Stimulated activated CD8-positive, alpha-beta memory T cell treated with anti-CD3 and anti-CD28 coated beads, Interleukin-4, amount 100 ng/mL, for 1 hour (primary cell): ENCODE measurements at places on chromosomes 6 and 20.
A peak's percentile ranks its signal among the peaks of the same experiment; 100 is the strongest.

DNA sequence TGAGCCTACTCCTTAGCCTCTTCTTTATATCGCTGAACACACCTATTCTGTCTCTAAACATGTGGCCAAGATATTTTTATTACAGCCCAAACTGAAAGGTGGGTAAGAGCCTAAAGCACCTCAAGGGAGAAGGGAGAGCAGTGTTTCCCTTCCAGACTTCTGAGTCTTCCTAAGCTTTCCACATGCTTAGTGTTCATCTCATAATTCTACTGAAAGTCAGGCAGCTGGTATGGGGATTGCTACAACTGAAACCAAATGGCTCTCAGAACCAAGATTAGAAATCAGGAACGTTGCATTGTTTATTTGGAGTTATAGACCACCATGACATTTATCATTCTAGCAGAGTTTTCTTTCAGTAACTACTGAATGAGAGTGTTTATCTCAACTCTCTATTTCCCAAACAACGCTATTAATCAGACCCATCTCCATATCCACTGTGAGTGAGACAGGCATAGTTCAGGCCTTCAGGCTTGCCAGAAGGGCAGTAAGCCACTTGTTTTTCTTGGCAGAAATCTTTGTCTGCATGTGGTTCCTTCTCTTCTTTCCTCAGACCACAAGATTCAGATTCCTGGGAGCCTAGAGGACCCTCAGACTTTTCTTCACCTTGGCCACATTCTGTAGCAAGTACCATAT lies 22.8 kb downstream of the VGLL2 start:
- DNase-seq: no peak

GRCh38 chr6:71513036-71513435 lies 224.4 kb downstream of the OGFRL1 start:
- DNase-seq: no peak

- no peak for DNase-seq
Observed at GRCh38 chr6:129175066-129175465, 292.1 kb downstream of the LAMA2 start.

GRCh38 chr20:61117725-61118124 lies 134.3 kb upstream of the CDH4 start:
- no peak for DNase-seq

- no peak for DNase-seq
Observed at GRCh38 chr20:17828598-17829144, 128.9 kb downstream of the BANF2 start.

DNA sequence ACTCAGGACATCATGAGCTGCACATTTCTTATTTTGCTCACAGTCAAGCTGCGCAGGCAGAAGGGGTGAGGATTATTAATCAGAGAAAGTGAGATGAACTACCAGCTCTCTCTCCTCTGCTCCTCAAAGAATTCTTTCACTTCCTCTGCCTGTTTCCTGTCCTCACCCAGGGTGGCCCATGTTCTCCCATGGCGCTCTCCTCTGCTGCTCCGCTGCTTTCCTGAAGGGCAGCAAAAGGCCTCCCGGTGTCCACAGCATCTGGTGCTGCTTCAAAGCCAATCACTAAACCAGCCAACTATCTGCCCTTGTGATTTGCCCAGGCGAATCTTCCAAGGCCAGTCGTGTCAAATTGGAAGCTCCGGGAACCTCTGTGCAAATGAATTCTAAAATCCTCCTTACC lies 324.2 kb downstream of the TPBG start:
- no peak for DNase-seq

- no peak for DNase-seq
Observed at GRCh38 chr6:80442366-80442765, 335.9 kb downstream of the BCKDHB start.

GRCh38 chr20:11755071-11755841 lies 162.4 kb upstream of the BTBD3 start:
- no peak for DNase-seq

GRCh38 chr6:112029045-112029822 lies 24.7 kb upstream of the CCN6 start:
- DNase-seq: peak; percentile 28

DNA sequence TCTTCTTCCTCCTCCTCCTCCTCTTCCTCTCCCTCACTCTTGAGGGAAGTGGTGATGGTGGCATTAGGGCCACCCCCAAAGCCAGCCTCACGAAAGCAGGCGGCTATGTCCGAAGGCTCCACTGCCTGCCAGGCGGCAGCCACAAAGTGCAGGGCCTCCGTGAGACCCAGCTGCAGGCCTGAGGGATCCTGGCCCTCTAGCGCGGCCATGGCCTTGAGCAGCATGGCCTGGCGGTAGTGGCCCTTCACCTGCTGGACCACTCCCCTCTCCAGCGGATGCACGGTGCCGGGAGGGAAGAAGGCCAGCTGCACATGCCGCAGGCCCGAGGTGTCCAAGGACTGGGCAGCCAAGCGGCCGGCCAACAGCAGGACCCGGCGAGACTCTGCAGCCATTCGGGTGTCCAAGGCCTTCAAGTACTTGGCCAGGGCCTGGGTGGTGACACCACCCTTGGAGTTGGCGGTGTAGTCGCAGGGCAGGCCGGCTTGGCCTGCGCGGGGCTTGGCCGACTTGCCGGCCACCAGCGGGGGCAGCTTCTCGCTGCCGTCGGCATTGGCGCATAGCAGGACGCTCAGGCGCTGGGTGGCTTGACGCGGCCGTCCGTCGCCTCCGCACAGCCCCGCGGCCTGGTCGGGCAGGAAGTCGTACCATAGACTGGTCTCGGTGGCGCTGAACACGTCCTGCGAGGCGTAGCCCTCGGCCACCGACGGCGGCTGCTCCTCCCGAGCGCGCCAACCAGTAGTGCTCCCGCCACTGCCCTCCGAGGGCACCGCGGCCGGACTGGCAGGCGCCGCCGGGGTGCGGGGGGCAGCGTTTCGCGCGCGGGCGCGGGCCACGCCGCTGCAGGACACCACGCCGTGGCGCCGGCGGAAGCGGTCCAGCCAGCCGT lies 1.1 kb downstream of the CENPB start:
- DNase-seq: no peak

DNA sequence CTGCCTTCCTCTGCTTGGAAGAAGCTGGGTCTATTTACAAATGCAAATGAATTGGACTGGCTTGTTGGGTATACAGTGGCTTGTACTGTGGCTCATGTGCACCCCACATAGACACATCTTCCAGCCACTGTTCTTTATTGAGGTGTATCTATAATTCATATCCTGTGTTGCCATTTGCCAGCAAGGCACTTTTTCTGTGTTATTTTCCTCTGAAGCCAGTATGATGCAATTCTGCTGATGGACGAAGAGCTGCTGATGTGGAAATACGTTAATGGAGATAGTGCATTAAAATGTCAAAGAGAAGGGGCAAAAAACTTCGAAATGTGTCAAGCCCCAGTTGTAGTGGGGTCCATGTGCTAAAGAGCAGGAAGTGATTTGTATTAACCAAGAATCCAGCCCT lies 167.5 kb downstream of the TMEM242 start:
- no peak for DNase-seq

DNA sequence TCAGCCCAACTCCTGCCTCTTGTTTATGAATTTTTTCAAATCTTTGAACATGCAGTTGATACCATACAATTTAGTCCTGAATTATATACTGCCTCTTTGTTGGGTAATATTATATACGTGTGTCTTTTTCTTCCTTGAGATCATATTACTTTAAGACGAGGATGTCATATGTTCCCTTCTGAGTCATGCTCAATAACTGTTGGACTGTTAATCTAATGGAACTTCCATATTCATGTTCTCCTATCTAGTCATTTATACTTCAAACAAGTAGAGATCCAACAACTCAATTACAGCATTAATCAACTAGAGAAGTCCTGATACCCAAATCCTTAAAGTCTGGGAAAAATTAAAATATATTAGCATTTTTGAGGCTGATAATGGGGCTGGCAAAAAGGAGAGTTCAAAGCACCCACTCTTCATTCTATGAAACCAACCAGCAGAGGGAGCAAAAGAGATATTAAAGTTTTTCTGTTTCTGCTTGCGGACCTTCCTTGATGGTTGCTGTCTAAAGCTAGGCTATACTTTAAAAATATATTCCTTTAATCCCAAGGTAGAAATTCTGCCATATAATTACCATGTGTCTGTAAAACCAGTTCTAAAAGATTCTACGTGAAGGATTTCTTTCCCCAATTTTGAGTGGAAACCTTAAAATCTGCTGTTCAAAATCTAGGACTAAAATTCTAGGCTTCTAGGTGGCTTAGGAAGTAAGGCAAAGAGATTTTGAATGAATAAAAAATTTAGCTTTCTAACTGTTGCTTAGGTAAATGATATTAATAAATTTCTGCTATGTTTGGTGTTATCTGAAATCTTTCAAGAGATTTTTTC lies 498.9 kb downstream of the BCKDHB start:
- no peak for DNase-seq

GRCh38 chr6:21955053-21955595 lies 341.7 kb downstream of the PRL start:
- DNase-seq: no peak
